A549 treated with AZD2906 at 1 μM for 4 hours (cell line): ENCODE measurements at places on chromosomes 6 and 20. TPM values are rescaled to one million over a fixed set of nuclear protein-coding genes. Genes with fewer than 3 reads are reported as not detected.

The ENPP1 gene
- total RNA-seq, result 1.0 to 1.4 TPM (median 1.4 TPM) in 5 replicates

The HLA-DOB gene
- 0.05 to 0.14 TPM (median 0.12 TPM) in 4 of 5 replicates, not detected in the other for total RNA-seq

The ADGB gene
- not detected in 5 replicates for total RNA-seq

The ESR1 gene
- not detected in 5 replicates for total RNA-seq

The FAM184A gene
- 0.08 TPM in 1 of 5 replicates, not detected in the others for total RNA-seq

The PAX1 gene
- 0.02 TPM in 1 of 5 replicates, not detected in the others for total RNA-seq

The MAS1 gene
- total RNA-seq, result 0.01 TPM in 1 of 5 replicates, not detected in the others

The SEC63 gene
- total RNA-seq, result 19.0 to 21.7 TPM (median 19.9 TPM) in 5 replicates

The RNF146 gene
- 10.2 to 12.2 TPM (median 10.9 TPM) in 5 replicates for total RNA-seq

The NMBR gene
- not detected in 5 replicates for total RNA-seq

The GRIK2 gene
- total RNA-seq, result 0.34 to 0.58 TPM (median 0.46 TPM) in 5 replicates

The DCDC2 gene
- 1.9 to 3.8 TPM (median 2.1 TPM) in 5 replicates for total RNA-seq

The DEFB113 gene
- not detected in 5 replicates for total RNA-seq

The CCN5 gene
- 30.3 to 44.0 TPM (median 31.4 TPM) in 5 replicates for total RNA-seq

The SNX9 gene
- 20.6 to 24.9 TPM (median 23.6 TPM) in 5 replicates for total RNA-seq
